CD4-positive, alpha-beta T cell treated with Interleukin-4 for 1 hour (primary cell): ENCODE measurements at places on chromosomes 6 and 20.

GRCh38 chr20:62860924-62861691 is 514 bp downstream of the TCFL5 start:
- DNase-seq = peak; percentile 51

- DNase-seq = no peak
These were observed 130.5 kb downstream of the MYB start for GRCh38 chr6:135311446-135312200.

- DNase-seq = no peak
These were observed 23.2 kb upstream of the RIN2 start for GRCh38 chr20:19734811-19735210.

GRCh38 chr6:149239573-149240209 is 77.8 kb upstream of the TAB2 start:
- DNase-seq = no peak

DNA sequence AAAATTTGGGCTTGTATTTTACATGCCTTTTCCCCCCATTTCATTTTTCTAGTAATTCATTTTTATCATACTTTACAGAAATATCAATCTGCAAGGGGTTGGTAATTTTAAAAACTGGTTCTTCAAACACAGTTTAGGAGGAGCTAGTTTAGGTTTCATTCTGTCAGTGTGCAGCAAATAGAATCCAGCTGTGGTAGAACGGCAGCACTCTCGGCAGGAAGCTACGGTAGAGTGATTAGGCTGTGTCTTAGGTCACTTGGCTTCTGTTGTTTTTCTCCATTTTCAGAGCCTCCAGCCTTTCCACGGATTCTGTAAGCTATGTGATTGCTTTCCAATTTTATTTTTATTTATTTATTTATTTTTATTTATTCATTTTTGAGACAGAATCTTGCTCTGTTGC is 32.7 kb downstream of the TLDC2 start:
- no peak for DNase-seq

- DNase-seq = no peak
These were observed 27.4 kb downstream of the TGM6 start for GRCh38 chr20:2408111-2408510.

DNA sequence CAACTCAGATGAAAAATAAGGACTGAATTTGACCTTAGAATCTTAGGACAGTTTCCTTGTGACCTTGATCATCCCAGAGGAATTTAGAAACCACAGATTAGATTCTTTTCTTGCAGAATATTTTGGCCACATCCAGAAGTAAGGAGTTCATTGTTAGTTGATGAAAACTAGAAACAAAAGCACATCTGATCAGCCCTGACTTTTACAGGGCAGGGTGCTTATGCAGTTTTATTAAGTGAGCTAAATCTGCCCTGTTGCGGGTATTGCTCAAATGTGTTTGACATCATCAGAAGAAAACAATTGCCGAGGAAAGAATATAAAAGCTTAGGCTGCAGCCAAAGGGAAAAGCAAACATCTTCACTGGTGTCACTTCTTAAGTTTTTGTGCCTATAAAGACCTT is 100.8 kb downstream of the MTFR2 start:
- no peak for DNase-seq

DNA sequence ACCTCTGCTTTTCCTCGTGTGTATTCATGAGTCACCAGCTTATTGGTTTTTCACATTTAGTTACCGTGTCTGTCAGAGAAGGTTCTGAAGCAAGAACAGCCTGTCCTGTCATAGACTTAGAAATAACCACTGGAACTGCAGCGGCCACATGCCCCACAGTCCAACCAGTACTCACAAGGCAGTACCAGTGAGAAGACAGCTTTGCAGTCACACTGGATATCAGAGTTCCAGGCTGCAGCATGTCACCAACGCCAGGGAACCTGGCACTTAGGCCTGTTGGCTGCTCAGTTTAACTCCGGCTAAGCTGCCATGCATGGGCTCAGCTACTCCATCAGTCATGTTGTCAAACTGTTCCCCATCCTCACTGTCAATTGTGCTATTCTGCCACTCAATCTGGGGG is 40.1 kb downstream of the ADNP start:
- DNase-seq = no peak

- DNase-seq = no peak
These were observed 15.8 kb downstream of the TSPYL4 start for GRCh38 chr6:116238083-116238482.

DNA sequence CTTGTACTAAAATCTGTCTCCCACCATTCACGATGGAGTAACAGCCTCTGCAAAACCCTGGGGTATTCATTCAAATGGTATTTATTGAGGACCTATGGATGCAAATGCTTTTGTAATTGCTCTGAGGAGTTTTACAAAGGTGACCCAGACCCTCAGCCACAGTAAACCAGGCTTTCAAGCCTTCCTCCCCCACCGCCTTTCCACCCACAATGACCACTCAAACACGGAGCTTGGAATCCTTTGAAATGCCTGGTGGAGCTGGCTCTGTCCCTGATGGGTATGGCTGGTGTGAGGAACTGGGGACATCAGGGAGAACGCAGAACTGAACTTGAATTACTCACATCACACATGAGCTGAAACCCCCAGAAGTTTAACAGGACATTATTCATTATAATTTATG is 246.4 kb downstream of the CDH26 start:
- DNase-seq = no peak

GRCh38 chr20:39105551-39105950 is 143.4 kb downstream of the DHX35 start:
- DNase-seq = no peak

- DNase-seq = no peak
These were observed 301.7 kb upstream of the PTCHD4 start for GRCh38 chr6:48412656-48413055.

DNA sequence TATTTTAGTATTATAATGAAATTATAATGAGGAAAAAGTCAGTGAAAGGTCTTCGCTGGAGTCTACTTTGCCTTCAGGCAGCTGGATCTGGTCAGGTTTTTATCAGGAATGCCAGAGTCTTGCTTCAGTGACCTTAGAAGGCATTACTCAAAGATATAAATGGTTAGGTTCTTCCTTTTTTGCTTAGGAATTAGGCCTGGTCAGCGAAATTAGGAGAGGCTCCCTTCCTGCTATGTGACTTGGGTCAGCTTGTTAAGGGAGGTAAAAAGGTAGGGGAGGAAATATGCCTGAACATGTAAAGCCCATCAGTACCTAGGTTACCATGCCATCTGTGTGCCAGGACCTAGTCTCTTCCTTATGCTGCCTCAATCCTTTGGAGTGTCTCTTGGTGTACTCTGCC is 115.1 kb downstream of the OTOR start:
- DNase-seq = no peak

DNA sequence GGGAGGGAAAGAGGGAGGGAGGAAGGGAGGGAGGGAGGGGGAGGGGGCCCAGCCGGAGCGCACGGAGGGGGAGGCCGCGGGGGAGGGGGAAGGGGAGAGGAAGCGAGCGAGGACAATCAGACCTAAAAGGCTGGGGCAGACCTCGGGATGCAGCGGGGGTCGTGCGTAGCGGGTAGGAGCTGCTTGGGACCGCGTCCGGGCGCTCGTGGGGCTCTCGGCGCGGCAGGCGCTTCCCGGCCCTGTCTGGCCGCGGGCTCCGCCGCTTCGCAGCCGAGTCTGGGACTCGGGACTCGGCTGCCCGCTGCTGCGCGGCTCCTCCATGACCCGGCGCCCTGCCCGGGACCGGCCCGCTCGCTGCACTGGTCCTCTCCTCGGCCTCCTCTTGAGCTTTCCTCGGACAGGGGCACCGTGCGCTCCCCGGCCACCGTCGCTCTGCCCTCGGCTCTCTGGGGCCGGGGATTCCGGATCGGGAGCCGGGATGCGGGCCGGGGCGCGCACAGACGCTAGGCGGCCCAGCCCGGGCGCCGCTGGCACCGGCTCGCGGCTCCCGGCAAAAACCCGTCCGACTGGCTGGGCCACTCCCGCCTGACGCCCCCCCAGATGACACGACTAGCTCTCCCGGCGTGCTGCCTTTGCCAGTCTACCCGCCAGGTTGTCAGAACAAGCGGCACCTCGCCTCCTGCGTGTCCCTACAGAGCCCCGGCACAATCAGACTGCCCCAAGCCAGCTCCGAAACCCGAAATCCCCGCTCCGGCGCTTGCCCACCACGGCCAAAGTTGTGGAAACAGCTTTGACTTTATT is 2.2 kb downstream of the TFAP2A start:
- no peak for DNase-seq
